T-helper 9 cell (primary cell): ENCODE measurements at places on chromosomes 7 and 10.

- DNase-seq, result no peak
Observed at GRCh38 chr7:140008755-140009610, 53.8 kb downstream of the PARP12 start.

- no peak for DNase-seq
Observed at GRCh38 chr10:51014680-51015389, 59.5 kb upstream of the PRKG1 start.

GRCh38 chr7:50822706-50823105 is 40.0 kb upstream of the GRB10 start:
- no peak for DNase-seq

DNA sequence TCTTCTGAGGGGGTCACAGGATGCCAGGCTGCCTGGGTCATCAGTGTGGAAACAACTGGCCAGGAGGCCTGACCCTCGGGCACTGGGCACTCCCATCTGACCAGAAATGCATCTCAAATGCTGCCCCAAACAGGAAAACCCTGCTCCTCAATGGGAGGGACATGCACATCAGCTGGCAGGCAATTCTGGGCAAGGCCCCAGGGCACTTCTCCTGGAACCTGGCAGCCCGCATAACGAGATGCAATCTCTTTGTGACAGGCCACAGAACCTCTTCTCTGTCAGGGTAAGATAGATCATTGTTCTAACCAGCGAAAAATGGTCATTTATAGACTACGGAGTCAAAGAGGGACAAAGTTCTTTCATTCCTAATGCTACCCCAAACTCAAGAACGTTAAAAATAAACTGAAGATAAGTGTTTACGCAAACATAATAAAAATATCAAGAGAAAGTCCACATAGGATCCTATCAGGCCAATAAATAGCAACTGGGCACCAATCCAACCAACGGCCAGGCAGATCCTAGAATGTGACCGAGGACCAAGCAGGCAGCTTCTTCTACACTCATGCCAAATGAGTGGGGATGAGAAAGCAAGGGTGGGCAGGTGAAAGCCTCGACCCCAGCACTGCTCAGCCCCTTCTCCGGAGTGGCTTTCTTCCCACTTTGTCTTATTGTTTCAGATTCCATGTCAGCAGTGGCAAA is 212.3 kb downstream of the TCERG1L start:
- no peak for DNase-seq

- DNase-seq, result no peak
Observed at GRCh38 chr7:128103498-128104107, 72.4 kb upstream of the LRRC4 start.

GRCh38 chr7:128135159-128135514 is 103.9 kb upstream of the LRRC4 start:
- no peak for DNase-seq

DNA sequence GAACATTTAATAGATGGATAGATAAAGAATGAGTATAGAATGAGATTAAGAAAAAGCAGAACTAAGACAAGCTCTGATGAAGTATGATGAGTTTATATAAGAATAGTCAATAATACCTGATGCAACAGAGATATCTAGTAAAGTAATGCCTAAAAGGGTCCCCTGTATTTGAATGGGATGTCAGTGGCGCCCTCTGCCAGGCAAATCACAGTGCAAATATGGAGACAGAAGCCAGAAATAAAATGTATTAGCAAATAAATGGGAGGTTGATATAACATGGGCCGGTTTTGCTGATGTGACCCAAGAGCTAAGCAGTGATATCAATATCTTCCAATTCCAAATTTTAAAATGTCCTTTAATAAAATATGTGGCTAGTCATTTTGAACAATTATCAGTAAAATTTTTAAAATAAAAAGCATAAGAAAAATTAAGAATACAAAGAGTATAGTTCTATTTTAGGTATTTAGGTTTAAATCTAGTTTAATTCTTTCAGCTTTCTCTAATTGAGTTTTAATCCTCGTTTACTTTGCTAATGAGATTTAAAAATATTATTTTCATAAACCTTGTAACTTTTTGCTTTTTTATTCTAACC is 62.6 kb downstream of the ADK start:
- DNase-seq, result peak; percentile 26

- no peak for DNase-seq
Observed at GRCh38 chr7:143436325-143436946, 6.8 kb upstream of the TAS2R60 start.

DNA sequence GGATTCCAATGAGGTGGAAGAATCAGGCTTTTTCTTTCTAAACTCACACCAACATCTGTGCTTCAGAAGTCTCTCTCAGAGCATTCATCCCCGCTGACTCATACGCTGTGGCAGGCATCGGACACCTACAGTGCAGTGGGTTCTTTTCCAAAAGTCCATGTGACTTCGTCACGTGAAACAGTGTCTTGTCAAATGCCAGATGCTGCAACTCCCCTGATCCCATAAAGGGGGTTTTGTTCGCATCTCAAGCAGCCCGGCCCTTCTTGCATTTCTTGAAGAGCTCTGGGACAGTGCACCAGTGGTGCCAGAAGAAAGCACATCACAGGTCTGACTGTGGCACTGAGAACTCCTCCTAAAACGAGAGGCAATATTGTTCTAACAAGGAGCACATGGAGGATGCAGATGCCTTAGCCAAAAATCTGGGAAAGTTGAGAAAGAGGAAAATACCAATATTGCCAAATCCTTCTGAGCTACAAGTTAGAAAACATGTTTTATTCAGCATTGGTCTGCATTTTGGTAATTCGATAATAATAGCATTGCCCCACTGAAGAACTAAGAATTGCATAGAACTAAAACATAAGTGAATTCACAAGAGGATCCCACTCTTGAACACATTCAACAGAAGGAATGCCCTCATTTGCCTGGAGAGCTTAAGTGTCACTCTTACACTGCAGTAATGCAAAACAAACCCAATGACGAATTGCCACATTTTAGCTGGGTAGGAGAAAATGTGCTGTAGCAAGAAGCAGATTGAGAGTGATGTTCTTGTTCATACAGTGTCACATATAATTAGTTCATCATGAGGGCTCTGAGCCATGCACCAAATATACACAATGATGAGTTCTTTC is 204.4 kb downstream of the CXCL12 start:
- DNase-seq, result no peak

GRCh38 chr7:20030915-20031362 is 186.2 kb downstream of the MACC1 start:
- DNase-seq, result no peak

- DNase-seq, result no peak
Observed at GRCh38 chr10:71854031-71854430, 3.0 kb upstream of the PSAP start.

GRCh38 chr10:5840314-5841307 is 27.4 kb upstream of the GDI2 start:
- no peak for DNase-seq

GRCh38 chr10:106078895-106079576 is 1085.5 kb downstream of the SORCS1 start:
- no peak for DNase-seq

GRCh38 chr7:28551331-28551730 is 139.0 kb downstream of the CREB5 start:
- DNase-seq, result no peak

DNA sequence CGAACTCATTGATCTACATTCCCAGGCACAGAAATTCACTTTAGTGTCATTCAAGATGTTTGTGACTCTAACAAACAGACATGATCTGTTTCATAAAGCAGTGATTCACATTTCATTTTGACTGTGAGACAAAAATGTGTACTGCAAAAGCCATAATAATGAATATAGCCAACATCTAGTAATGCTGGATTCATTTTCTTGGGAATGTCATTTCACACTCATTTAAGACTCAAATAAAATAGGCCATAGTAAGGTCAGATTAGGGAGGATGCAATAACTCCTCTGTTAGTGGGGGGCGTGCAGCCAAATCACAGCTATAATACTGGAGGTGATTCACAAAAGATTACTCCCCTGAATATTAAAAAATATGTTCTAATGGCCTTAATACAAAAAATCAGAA is 566.6 kb upstream of the ZWINT start:
- no peak for DNase-seq

- no peak for DNase-seq
Observed at GRCh38 chr10:22230158-22230833, 12.5 kb upstream of the EBLN1 start.

GRCh38 chr10:78783753-78784152 is 285.0 kb upstream of the ZMIZ1 start:
- DNase-seq, result no peak

GRCh38 chr10:118566911-118567310 is 28.5 kb downstream of the PRLHR start:
- DNase-seq, result no peak

DNA sequence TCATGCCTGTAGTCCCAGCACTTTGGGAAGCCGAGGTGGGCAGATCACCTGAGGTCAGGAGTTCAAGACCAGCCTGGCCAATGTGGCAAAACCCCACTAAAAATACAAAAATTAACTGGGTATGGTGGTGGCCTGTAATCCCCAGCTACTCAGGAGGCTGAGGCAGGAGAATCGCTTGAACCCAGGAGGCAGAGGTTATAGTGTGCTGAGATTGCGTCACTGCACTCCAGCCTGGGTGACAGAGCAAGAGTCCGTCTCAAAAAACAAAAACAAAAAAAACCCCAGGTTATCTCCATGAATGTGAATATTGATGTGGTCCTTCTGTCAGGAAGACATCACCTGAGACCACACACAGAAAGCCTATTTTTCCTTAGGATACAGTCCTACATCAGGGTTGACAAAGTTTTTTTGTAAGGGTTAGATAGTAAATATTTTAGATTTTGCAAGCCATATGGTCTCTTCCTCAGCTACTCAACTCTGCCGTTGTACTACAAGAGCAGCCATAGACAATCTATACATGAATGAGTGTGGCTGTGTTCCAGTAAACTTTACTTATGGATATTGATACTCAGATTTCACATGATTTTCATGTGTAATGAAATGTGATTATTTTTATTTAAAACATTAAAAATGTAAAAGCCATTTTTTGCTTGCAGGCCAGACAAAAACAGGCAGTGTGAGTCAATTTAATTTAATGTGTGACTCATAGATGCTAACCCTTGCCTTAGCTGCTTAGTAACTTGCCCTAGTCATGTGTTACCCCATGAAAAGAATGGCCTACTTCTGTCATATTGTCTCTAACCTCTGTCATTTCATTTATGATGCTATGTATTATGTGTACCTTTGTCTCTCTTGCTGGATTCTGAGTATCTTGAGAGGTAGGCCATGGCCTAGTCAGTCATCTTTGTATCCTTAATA is 78.1 kb downstream of the TPST1 start:
- no peak for DNase-seq

DNA sequence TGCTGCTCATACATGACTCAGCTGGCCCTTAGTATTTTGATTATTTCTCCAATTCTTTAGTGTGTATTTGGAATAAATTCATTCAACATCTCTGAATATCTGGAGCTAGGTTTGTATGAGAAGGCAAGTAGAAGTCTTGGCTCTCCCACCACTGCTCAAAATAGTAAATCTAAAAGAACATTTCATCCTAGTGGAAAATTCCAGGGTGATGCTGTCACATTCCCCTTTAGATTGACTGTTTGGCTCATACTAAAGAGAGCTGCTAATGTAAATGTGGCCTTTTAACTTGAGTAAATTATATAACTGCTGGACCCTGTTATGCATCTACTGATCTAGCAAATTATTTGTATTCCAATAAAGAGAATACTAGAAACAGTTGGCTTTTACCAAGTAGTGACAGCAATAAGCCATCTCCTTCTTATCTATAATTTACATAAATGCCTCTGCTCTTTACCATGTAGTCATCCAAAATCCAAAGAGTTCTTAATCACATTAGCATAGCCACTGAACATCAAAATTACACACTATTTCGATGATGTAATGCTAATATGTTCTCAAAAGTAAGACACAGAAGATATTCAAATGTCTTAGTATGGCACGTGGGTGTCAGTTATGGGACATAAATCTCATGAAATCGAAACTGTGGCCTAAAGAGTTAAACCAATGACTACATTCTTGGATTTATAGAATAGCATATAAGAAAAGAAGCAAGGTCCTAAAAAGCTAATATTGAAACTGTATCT is 86.9 kb upstream of the KCND2 start:
- no peak for DNase-seq

- no peak for DNase-seq
Observed at GRCh38 chr7:80643336-80643915, 5.0 kb downstream of the CD36 start.

DNA sequence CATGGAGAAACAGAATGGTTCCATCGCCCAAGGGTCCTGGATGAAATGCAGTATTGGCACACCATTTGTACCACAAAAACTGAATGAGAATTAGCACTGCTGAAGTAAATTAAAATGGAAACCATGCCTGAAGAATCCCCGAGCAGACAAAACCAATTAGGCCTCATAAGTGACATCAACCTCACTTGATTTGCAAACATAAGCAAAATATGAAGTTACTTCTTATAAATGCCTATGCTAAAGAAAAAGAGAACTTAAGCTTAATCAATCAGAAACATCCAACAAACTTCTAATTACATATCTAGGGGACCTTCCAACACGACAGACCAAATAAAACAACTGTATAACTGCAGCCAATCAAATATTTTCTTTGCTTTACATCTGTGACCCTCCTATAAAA is 4.4 kb downstream of the FAM3C start:
- no peak for DNase-seq

GRCh38 chr10:89695307-89695706 is 6.1 kb upstream of the KIF20B start:
- DNase-seq, result no peak

- no peak for DNase-seq
Observed at GRCh38 chr10:44936314-44936975, 23.2 kb upstream of the RASSF4 start.

DNA sequence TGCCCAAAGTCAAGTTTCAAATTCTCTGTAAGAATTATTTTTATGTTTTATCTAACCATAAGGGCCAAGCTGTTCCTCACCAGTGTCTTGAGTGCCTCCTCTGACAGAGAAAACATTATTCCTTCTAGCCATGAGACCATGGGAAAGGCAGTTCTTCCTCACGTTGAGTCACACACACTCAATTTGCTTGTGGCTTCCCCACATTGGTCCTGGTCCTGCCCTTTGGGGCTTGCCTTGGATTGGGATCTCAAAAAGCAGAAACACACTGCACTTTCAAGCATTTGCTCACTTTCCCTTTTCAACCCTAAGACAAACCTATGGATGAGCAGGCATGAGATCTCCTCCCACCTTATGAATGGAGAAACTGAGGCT is 248.3 kb upstream of the IGFBP3 start:
- no peak for DNase-seq

DNA sequence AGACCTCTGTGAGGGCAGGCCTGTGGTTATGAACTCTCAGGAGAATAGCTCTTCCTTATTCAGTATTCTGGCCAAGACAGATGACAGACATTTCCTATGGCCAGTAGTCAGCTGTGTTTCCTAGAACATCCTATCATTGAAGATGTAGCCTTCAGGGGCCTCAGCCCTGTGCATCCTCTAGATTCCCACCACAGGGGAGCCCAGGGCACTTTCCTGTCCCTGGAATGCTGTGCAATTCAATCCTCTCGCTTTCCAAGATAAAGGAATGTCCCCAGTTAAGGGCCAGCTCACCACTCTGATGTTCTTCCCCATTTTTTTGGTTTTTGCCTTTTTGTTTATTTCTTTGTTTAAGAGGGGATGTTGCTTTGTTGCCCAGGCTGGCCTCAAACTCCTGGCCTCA is 578.8 kb upstream of the C7orf33 start:
- no peak for DNase-seq
